ENCODE measurements at places on chromosomes 4 and X. TPM values are rescaled to one million over a fixed set of nuclear protein-coding genes. Genes with fewer than 3 reads are reported as not detected.

The FBXL5 gene
- total RNA-seq, result 265 TPM

The SGMS2 gene
- 84.0 TPM for total RNA-seq

The SCML1 gene
- 13.5 TPM for total RNA-seq

The RAB33A gene
- total RNA-seq, result 18.8 TPM

DNA sequence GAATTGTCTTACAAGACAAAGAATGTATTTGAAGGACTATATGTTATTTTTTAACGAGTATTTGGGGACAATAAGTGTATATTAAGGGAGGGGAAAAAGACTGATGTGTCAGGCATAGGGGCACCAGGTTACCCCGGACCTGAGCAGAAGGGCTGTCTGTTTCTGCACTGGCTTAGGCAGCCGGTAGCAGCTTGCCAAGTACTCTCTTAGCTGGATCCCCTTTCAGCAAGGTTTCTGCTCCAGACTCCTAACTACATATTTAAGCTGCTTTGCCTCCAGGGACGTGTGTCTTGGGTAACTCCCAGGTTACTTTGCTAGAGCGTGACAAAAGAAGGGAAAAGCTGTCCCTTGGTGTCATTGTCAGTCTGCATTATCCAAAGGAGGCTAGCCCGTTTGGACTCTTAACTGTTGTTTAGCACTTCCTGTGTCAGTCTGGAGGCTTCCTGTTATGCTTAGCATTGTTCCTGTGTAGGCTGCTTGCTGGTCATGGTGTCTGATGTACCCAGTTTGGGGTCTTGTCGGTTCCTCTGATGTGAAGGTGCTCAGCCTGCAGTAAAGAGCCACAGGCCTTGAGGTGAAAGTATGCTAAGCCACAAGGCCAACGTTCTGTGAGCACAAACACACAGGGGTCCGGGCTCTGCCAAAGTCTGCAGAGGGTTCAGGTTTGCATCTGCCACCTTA lies 11.6 kb downstream of the CXCR3 start:
- no peak for DNase-seq

DNA sequence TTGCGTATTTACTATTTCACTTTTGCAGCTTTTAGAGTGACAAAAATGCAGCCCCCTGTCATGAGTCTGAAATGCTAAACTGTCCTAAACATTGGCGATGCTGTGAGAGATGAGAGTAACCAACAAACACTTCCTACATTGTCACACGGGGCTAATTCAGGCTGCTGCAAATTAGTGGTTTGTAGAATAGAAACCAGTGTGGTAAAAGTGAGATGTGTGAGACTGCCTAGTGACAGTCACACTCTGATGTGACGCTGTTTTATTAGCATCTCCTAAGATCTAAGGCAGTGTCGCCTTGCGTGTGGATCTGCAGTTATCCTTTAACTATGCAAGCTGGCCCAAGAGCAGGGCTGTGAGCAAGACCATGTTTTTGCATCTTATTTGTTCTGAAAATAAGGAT lies 800.2 kb upstream of the TENM3 start:
- DNase-seq, result no peak

- DNase-seq, result no peak
Observed at GRCh38 chr4:24380957-24381665, 203.2 kb downstream of the DHX15 start.
